ENCODE measurements at places on chromosomes 3 and 15. TPM values are rescaled to one million over a fixed set of nuclear protein-coding genes. Genes with fewer than 3 reads are reported as not detected.

MESP2 gene
- 1.6 TPM for total RNA-seq

SPRED1 gene
- 38.9 TPM for total RNA-seq

ANKDD1A gene
- 15.3 TPM for total RNA-seq

IMPG2 gene
- total RNA-seq, result 0.23 TPM

SH2D7 gene
- not detected for total RNA-seq

BDH1 gene
- 1.6 TPM for total RNA-seq

All from smooth muscle cell of the coronary artery (primary cell).